Ascending aorta (tissue), 2 donors: ENCODE measurements at places on chromosomes 4 and X.

DNA sequence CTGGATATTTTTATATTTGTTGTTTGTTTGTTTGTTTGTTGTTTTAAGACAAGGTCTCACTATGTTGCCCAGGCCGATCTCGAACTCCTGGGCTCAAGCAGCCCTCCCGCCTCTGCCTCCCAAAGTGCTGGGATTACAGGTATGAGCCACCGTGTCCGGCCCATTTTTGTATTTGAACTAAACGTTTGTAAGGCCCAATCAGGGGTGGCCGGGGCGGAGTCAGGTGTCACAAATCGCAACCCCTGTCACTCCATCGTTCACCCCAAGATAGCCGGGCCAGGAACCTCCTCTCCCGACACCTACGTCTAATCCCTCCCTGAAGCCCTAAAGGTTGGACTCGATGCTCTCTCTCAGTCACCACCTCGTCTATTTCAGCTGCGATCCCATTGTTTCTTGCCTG, 722 bp upstream of the EFHC2 start:
- no peaks in the 10 kb centered on the region for H3K4me1 ChIP-seq
- H3K36me3 ChIP-seq: no peaks in the 10 kb centered on the region
- peak overlapping the region; percentile 63 for H3K4me3 ChIP-seq
- H3K27ac ChIP-seq: no peak overlapping the region
- DNase-seq: no peak

- no peak for DNase-seq
- no peaks in the 10 kb centered on the region for H3K4me1 ChIP-seq
- H3K27me3 ChIP-seq: no peaks in the 10 kb centered on the region
- H3K27ac ChIP-seq: no peak overlapping the region
- no peak overlapping the region for H3K4me3 ChIP-seq
Measured at GRCh38 chr4:4269331-4269731, 20.6 kb downstream of the LYAR start.

- H3K36me3 ChIP-seq: no peaks in the 10 kb centered on the region
- no peaks in the 10 kb centered on the region for H3K4me1 ChIP-seq
- H3K27me3 ChIP-seq: no peaks in the 10 kb centered on the region
- no peak overlapping the region for H3K4me3 ChIP-seq
Measured at GRCh38 chr4:59127743-59128142, 2017.6 kb upstream of the IGFBP7 start.

- H3K27me3 ChIP-seq: no peaks in the 10 kb centered on the region
- H3K4me1 ChIP-seq: no peaks in the 10 kb centered on the region
- no peak for DNase-seq
- no peak overlapping the region for H3K27ac ChIP-seq
- no peak overlapping the region for H3K4me3 ChIP-seq
Measured at GRCh38 chrX:19790829-19791228, 96.6 kb downstream of the SH3KBP1 start.
